ENCODE measurements at places on chromosomes 2 and 18.

DNA sequence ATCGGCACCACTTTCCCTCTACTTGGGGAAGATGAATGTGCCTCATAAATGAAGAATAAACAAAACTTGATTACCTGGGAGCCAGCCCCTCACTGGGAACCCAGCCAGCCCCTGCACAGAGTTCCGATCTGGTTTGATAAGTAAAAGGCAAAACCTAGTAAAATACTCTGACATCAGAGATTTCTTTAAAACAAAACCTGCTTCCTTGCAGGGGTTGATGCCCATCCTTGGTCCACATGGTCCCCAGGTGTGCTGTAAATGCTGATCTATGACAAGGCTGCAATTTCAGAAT lies 218.8 kb upstream of the APCDD1 start:
- DNase-seq, result no peak

- no peak for DNase-seq
Measured at GRCh38 chr2:64408031-64408430, 45.9 kb upstream of the LGALSL start.

DNA sequence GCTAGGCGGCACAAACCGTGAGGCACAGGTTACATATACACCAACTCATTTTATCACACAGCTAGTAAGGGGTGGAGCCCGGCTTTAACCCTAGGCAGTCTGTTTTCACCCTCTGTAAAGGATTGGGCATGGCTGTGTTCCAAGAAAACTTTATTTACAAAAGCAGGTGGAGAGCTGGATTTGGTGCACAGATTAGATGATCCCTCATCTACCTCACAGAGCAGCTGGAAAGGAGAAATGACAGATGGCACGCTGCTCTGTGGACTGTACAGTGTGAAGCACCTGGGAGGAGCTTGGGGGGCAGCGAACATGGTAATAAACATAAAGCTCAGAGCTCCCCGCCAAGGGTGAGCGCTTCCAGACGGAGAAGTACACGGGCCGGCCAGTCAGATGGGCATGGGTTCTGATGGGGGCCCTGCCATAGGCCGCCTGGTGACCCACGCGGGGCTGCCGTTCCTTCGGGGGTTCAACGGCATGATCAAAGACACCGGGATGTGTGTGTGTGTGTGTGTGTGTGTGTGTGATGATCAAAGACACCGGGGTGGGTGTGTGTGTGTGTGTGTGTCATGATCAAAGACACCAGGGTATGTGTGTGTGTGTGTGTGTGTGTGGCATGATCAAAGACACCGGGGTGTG lies 862 bp upstream of the TMEM177 start:
- peak; percentile 4 for DNase-seq

DNA sequence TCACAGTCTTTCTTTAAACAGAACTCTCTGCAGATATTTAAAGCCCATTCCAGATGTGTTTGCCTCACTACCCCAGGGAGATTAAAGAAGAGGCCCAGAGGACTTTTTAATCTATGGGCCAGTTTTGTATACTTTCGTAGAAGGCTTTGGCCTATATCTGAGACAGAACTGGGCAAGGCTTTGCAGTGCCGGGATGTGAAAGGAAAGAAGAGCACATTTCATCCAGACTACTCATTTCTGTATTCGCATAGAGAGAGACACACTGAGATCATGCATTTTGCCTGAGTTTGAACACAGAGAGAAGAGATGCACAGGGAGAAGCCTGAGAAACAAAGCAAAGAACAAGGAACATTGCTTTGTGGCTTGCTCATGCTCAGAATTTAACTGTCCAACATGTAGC lies 54.9 kb upstream of the SLC5A7 start:
- DNase-seq, result no peak

GRCh38 chr2:48567671-48568070 lies 37.7 kb downstream of the STON1 start:
- no peak for DNase-seq

- no peak for DNase-seq
Measured at GRCh38 chr2:855177-855576, 95.5 kb upstream of the SNTG2 start.

DNA sequence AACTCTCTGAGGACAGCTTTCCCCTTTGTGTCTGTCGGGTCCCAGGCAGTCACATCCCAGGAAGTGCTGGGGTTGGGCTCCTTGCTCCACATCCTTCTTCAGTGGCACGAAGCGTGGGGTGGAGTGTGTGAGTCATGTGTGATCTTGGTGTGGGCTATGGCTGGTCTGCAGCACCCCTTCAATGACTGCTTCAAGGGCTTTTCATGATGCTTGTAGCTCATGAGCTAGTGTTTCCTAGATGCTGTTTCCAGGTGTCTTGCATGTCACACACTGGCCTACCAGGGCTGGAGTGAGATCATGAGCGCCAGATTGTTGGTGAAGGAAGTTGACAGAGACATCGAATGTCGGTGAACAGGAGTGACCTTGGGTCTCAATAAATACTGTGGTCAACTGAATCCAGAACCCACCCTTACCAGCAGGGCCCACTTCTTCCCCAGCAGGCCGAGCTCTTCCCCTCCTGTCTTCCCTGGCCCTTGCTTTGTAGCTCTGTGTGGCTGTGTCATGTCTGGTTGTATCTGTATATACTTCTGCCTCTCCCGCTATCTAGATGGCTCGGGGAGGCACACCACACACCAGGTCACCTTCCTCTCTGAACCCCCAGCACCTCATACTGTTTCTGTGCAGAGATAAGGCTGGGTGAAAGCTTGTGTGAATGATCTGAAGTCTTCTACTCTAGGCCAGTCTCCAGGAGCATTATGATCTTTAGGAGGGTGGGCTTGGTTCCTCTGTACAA lies 3.8 kb downstream of the C2orf92 start:
- peak; percentile 22 for DNase-seq

GRCh38 chr2:85246348-85246747 lies 81.4 kb downstream of the TGOLN2 start:
- DNase-seq, result no peak

- peak; percentile 60 for DNase-seq
Measured at GRCh38 chr2:86037141-86037794, 68.4 kb downstream of the POLR1A start.

- no peak for DNase-seq
Measured at GRCh38 chr2:8558956-8559355, 122.9 kb upstream of the ID2 start.

- peak; percentile 42 for DNase-seq
Measured at GRCh38 chr2:236177604-236177966, 9.4 kb upstream of the GBX2 start.

- DNase-seq, result no peak
Measured at GRCh38 chr18:36194600-36195315, 7.5 kb downstream of the MOCOS start.

- DNase-seq, result no peak
Measured at GRCh38 chr2:237200462-237200861, 114.8 kb downstream of the COPS8 start.

GRCh38 chr2:201450954-201451291 lies 335 bp downstream of the TRAK2 start:
- peak; percentile 59 for DNase-seq

All from hematopoietic multipotent progenitor cell treated with erythropoietin and hydrocortisone succinate and interleukin-3 and kit ligand, for 8 days (in vitro differentiated cells).